ENCODE measurements at places on chromosomes 6 and 20.

GRCh38 chr20:3461211-3461771, 9.5 kb upstream of the ATRN start:
- DNase-seq = no peak

DNA sequence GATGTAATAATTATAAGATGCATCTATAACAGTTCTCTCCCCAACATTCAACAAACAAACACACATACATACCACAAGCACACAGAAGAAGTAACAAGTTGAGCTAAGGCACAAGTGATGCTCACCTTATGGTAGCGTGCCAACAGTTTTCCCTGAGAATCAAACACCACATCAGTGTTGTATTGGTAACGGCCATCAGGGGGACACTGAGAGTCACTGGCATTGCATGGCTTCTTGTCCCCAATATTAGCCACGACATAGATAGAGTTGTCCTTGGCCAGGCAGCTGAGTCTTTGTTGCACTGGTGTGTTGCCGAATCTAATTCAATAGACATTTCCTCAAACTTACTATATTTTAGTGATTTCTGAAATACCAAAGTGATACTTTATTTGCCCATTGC, 14.8 kb upstream of the VNN1 start:
- DNase-seq = no peak

- DNase-seq = no peak
Observed at GRCh38 chr6:152301021-152301764, 336.0 kb downstream of the SYNE1 start.

DNA sequence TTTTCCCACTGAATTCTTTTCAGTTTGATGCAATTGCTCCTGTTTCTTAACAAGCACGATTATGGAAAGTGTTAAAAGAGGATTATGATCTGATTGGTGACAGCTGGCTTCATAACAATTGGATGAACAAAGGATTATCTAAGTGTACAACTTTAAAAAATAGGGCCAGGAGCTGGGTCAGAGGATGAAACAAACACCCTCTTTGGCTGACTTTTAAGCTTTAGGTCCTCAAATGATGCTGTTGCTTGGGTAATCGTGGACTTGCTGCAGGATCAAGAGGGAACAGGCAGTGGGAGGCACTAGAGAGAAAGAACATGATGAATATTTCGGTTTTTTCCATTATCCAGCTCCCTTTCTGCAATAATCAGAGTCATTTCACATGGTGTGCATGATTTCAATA, 35.5 kb upstream of the TMX4 start:
- DNase-seq = no peak

DNA sequence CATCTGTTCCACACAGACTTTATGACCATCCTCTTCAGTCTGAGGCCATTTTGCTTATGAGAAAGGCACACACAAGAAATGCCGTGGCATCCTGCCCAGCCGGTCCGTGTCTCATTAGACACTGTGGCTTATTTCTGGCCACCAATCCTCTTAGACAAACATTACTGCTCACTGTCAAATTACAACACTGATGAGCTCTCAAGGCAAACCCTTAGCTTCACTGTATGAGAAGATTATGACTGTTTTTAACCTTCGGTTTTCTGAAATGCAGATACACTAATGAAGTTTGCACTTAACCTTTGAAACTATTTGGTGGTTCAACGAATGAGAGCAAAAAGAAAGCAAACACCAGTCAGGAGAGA, 50.5 kb upstream of the DST start:
- no peak for DNase-seq

DNA sequence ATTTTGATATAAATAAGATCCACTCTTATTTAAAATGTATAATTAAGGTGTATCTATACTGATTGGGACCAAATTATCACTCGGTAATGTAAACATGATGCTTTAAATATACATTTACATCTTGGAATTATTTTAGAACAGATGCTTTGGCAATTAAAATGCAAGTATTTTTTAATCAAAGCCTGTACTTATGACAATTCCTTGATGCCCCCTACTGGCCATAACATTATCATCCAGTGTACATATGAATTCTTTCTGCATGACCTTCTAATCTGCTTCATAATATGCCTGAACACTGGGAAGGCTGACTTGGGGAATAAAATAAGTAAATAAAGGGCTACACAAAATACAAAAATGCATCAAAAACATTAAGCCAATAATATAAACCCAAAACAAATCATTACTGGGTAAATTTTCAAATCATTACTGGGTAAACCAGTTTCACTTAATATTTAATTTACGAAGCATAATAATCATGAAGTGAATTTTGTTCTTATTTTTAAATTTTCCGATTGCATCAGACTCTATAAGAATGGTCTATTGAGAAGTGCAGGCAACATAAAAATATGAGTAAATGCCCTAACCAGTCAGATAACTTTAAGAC, 65.1 kb downstream of the CGA start:
- no peak for DNase-seq

DNA sequence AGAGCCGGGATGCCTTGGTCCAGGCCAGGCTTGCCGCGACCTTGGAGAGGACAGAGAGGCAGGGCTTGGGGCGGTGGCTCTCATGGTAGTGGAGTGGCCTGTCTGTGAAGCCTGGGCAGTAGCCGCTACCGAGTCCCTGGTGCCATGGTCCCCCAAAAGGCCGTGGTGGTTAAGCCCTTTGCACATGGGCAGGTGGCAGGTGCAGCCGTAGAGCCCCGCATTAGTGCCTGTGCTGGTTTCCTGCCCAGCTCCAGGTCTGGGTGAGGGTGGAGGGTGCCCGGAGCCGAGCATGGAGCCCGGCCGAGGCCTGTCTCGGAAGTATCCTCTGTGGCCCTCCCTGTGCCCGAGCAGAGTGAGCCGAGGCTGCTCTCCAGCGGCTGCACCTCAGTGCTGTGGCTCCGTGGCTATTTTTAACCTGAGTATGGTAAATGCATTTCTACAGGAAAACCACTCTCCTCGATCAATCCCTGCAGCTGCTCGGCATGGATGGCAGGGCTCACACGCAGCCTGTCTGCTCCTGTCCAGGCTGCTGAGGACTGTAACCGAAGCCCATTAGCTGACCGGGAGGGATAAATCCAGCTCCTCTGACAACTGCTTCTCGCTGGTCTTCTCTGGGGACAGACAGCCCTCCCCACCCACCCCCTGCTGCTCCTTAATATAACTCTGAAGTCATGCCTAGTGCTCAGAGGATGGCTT, 36.3 kb upstream of the GATA5 start:
- DNase-seq = no peak

All from cortex of kidney (tissue), 1 donor.